Smooth muscle cell of bladder (primary cell): ENCODE measurements at places on chromosomes 12 and 14. TPM values are rescaled to one million over a fixed set of nuclear protein-coding genes. Genes with fewer than 3 reads are reported as not detected.

SAMD4A gene
- total RNA-seq: 17.2 and 19.0 TPM in 2 replicates

IFI27 gene
- 14.3 and 16.4 TPM in 2 replicates for total RNA-seq

PZP gene
- not detected in 2 replicates for total RNA-seq

NOP9 gene
- total RNA-seq: 14.2 and 17.1 TPM in 2 replicates

MDM2 gene
- 136 and 228 TPM in 2 replicates for total RNA-seq

GLS2 gene
- 0.09 TPM in 1 of 2 replicates, not detected in the other for total RNA-seq

KITLG gene
- total RNA-seq: 29.0 and 33.9 TPM in 2 replicates

SENP1 gene
- 11.3 and 11.8 TPM in 2 replicates for total RNA-seq

EGLN3 gene
- 0.71 and 2.9 TPM in 2 replicates for total RNA-seq

PTPRB gene
- under 0.01 and 0.55 TPM in 2 replicates for total RNA-seq

ALG10 gene
- total RNA-seq: 3.7 and 6.1 TPM in 2 replicates

ADCK1 gene
- total RNA-seq: 4.3 and 4.4 TPM in 2 replicates

SLC6A12 gene
- under 0.01 TPM in 1 of 2 replicates, not detected in the other for total RNA-seq

HOXC12 gene
- not detected in 2 replicates for total RNA-seq

TCL1A gene
- not detected in 2 replicates for total RNA-seq

ACIN1 gene
- total RNA-seq: 53.8 and 73.3 TPM in 2 replicates

TAS2R10 gene
- 0.55 and 0.71 TPM in 2 replicates for total RNA-seq

P2RX2 gene
- total RNA-seq: not detected in 2 replicates

PPP1R1A gene
- total RNA-seq: not detected in 2 replicates

DBX2 gene
- not detected in 2 replicates for total RNA-seq

LRRIQ1 gene
- total RNA-seq: 0.14 and 0.28 TPM in 2 replicates

NAV3 gene
- 42.1 and 57.8 TPM in 2 replicates for total RNA-seq

CLEC4C gene
- total RNA-seq: not detected in 2 replicates

EFS gene
- total RNA-seq: 1.5 and 3.1 TPM in 2 replicates

HNRNPA1 gene
- 454 and 485 TPM in 2 replicates for total RNA-seq

RERG gene
- total RNA-seq: 0.28 TPM in 2 replicates

RNF212B gene
- total RNA-seq: not detected in 2 replicates

HOTAIR gene
- total RNA-seq: 0.09 and 0.28 TPM in 2 replicates

NPFF gene
- total RNA-seq: not detected in 2 replicates

DAO gene
- total RNA-seq: 0.09 TPM in 1 of 2 replicates, not detected in the other

IL22 gene
- not detected in 2 replicates for total RNA-seq

COCH gene
- 0.14 and 0.18 TPM in 2 replicates for total RNA-seq

AMDHD1 gene
- total RNA-seq: 0.14 and 0.37 TPM in 2 replicates

SERPINA10 gene
- not detected in 2 replicates for total RNA-seq

ZC3H10 gene
- total RNA-seq: 5.7 and 6.6 TPM in 2 replicates

SERPINA4 gene
- total RNA-seq: not detected in 2 replicates

FRMD6 gene
- total RNA-seq: 193 and 340 TPM in 2 replicates

LALBA gene
- total RNA-seq: not detected in 2 replicates

TBX3 gene
- total RNA-seq: 14.5 and 22.0 TPM in 2 replicates

CCDC60 gene
- total RNA-seq: not detected in 2 replicates

PTCSC3 gene
- not detected in 2 replicates for total RNA-seq

SLC7A8 gene
- total RNA-seq: 1.9 and 2.3 TPM in 2 replicates

CMKLR1 gene
- total RNA-seq: 0.09 and 0.14 TPM in 2 replicates
